ENCODE measurements at places on chromosomes 6 and 20.

DNA sequence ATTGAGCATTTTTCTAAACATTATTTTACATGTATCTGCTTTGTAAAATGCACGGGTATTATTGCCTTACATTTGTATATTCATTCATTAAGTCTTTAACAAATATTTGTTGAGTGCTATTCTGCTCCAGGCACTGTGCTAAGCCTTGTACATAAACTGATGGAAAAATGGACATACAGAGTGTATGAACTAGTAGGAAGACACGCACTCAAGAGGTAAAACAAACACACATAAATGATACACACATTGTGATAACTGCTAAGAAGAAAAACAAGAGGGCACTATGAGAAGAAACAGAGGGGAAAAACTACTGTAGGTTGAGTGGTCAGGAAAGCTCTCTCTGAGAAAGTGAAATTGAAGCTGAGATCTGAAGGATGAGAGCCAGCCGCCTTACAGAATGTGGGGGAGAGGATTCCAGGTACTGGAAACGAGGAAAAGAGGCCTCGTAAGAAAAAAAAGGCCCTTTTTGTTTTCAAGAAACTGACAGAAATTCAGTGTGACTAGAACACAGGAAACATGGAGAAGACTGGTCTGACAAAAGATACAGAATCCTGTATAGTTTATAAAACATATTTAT, 117.5 kb downstream of the EYA4 start:
- DNase-seq = peak; percentile 53

GRCh38 chr6:139249395-139249794, 42.4 kb downstream of the TXLNB start:
- no peak for DNase-seq

DNA sequence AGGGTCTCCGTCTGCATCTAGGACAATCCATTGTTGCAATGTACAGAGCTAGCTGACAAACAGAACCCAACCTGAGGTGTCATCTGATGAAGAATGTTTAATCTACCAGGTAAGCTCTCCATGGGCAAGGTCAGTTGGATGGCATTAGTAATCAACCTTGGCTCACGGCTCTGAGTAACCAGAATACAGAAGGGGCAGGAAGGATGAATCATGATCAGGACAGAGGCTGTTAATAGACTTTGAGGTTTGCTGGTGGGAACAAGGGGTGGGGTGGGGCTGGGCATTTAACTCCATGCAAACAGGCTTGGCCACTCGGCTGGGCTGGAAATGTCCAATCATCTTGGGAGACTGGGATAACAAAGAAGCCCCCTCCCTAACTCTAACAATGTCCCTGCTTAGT, 77.1 kb upstream of the MRPS10 start:
- DNase-seq = no peak

DNA sequence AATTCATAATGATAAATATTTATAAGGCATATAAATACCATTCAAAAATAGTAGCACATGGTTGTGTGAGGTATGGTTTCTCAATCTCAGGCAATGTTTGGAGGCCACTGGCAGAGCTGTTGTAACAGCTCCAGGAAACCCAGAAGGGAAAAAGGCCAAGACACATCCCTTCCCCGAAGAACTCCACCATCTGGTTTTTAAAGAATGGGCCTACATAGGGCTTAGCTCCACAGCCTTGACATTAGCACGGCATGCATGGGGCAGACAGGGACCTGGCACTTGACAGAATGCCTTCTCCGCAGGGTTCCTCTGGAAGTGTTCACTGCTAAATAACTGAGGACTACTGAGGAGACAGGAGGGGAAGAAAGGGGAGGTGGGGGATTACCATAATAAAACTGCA, 16.1 kb upstream of the FOXO3 start:
- DNase-seq = no peak

- DNase-seq = no peak
These were observed 47.2 kb downstream of the PRKN start for GRCh38 chr6:162680367-162680766.

DNA sequence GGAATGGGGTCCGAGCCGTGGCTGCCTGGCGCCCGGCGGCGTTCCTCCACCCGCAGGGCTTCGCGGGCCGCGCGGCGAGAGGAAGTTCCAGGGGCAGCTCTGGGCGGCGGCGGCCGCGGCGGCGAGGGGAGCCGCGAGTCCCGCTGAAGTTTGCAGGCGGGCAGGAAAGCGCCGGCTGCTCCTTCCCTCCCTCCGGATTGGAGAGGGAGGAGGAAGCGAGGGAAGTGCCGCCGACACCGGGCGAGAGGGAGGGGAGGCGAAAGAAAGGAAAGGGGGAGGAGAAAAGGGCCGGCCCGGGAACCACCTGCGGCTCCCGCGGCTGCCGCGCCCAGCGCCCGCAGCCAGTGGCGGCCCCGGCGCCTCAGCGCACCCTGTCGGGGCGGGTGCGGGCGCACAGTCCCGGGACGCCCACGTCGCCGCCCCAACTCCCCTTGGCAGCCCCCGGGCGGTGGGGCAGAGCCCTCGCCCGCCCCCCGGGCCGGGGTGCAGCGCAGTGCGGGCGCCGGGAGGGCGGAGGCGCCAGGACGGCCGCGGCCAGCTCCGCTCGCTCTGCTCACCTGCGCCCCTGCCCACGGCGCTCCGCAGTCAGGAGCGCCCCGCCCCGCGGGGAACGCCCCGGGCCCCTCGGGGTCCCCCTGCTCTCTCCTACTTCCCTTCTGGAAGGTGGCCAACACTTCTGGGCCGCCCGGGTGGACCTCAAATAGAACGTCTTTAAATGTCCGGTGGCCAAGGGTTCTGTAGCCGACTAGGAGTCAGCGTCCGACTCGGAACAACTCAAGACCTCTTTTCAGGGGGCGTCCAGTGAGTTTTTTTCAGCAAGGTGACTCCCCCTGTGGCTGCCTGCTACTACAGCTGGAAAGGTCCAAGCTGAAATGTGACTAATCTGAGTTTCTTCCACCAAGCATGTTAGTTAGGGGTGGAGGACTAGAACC, 80.3 kb upstream of the CCDC28A start:
- peak; percentile 79 for DNase-seq

GRCh38 chr20:10404959-10405530, 29.0 kb downstream of the MKKS start:
- DNase-seq = no peak

DNA sequence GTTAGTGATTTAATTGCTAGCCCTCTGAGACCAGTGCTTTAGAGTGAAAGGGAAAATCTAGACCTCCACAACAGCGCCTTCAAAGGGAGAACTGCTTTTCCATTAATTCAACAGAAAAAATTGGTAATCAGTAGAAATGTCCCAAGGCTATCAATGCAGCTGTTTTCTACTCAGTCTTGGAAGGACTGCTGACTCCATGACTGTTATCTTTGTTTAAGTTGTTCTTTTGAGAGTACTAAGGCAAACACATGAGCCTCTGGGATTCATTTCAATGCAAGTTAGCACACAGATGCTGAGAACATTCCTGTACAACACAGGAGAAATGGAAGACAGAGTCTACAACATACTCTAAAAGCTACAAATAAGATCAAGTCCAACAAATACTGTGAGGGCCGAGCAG, 301.7 kb upstream of the PTCHD4 start:
- DNase-seq = no peak

DNA sequence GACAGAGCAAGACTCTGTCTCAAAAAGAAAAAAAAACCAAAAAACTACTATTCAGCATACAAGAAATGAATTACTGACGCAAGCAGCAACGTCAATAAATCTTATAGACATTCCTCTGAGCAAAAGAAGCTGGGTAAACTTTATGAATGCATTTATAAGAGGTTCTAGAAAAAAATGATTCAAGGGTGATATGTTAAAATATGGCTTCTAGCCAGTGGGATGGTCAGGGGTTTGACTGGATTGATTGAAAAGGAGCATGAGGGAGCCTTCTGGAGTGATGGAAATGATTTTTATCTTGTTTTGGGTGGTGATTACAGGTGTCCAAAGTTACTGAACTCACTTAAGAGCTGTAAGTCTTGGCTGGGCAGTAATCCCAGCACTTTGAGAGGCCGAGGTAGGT, 64.9 kb upstream of the SALL4 start:
- DNase-seq = no peak

DNA sequence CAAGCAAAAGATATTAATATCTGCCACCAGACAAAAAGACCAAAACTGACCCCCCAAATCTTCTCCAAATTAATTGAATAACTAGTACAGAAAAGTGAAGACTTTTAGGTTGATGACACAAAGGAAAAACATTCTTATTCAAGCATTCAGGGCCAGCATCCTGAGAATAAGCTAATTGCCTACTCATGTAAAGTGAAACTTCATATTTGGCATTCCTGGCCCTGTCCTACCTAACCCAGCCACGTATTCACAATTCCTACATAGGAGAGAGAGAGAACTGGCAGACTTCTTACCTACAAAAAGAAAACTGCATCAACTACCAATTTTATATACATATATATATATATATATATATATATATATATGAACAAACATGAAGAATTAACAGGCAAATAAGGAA, 4.9 kb upstream of the ASCC3 start:
- DNase-seq = no peak

- no peak for DNase-seq
These were observed 125.2 kb upstream of the MAP3K7 start for GRCh38 chr6:90712114-90712513.

- DNase-seq = no peak
These were observed 299.7 kb upstream of the PRDM1 start for GRCh38 chr6:105786449-105786848.

DNA sequence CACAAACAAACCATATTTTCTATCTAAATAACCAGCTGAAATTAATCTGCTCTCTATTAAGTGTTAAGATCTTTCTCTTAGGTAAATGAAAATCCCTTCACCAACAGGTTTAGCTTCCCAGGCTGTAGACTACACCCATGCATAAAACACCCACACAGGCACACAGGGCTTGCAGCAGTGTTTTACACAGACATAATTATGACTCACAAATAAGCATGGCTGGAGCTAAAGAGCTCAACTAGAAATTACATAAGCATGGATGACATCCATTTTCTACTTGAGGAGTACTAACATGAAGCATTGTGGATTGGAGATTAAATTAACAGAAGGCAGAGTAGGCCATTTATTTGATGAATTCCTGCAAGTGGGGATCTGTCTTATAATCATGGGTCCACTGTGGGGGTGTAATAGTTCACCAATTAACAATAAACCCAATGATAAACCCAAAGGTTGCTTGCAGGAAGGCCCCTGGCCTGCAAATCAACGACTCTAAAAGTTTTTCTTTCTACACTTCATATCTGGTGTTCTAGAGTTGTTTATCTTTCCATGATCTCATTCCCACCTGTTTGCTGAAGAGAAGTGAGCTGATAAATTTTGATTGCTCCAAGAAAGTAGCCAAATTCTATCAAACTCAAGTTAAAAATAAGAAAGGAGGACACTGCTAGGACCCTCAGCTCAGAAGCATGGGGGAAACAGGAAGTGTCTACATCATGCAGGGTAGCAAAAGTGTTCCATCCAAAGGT, 33.8 kb upstream of the E2F3 start:
- DNase-seq = no peak

- no peak for DNase-seq
These were observed 124.3 kb downstream of the MYLK4 start for GRCh38 chr6:2626401-2626800.

DNA sequence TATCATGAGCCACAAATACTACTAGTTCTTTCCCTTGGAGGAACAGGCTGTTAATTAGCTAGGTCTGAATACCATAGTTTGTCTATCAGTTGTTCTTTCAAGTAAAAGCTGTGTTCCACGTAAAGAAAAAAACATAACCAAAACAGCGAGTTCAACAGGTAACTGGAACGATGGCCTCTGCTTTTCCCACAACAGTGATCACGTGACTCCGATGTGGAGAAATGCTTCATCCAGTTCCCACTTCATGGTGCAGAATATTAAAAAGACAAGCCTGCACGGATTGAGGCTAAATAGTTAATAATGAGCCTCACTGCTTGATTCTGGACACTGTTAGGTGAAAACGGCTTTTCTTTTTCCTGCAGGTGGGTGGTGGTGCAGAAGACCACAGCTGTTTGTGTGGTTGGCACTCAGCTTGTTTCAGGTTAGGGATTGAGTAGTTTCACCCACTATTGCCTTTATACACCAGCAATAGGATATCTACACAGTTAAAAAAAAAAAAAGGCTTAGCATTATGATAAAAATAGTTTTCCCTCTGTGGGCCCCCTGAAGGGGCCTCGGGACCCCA, 88.1 kb downstream of the DACT2 start:
- DNase-seq = no peak

- DNase-seq = peak; percentile 48
These were observed 259.1 kb downstream of the HDGFL1 start for GRCh38 chr6:22828179-22829062.

DNA sequence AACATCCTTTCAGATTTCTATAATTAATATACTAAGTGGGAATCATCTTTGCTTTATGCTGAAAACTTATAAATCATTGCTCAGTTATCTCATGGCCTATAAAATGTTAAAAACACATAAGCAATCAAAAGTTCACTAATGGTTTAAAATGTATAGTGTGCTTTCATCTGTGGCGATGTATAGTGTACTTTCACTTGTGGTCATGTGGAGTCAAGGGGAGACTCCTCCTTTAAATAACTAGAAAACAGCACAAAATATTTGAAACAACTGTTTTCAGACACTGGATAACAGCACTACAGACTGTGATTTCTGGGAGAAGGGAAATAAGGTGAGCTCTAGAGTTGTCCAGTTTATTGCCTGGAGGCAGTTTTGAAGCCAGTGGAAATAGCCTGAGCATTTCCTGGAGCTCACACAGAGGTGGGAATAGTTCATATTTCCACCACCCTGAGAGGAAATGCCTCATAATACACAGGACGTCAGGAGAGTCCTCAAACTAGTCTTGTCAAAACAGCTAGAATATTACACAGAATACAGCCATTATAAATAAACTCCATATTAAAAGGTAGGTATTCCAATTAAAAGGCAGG, 89.4 kb downstream of the CEP162 start:
- no peak for DNase-seq

DNA sequence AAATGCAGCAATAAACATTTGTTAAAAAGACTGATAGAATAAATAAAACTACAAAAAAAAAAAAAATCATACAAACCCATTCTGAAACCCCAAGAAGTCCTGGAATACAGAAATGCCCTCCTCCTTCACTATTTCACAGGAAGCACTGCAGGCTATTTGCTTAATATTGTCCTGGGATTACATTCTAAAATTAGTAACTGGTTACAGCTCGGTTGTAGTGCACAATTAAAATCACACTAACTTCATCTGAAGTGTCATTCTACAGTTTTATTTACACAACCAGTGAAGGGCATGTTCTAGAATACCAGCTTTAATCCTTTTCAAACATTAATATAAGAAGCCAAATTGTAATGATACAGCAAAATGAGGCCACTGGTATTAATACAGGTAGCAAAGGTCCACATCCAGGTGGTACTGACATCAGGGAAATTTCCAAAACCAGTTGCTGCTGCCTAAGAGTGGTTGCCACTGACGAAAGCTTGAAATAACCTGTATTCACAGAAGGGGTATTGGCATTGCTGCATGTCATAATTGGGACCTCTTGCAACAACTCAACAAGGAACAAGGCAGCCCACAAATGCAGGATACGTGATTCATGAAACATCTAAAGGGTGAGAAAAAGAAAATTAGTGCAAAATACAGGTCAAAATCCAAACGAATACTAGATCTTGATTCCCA, 26.9 kb downstream of the AKIRIN2 start:
- peak; percentile 65 for DNase-seq

DNA sequence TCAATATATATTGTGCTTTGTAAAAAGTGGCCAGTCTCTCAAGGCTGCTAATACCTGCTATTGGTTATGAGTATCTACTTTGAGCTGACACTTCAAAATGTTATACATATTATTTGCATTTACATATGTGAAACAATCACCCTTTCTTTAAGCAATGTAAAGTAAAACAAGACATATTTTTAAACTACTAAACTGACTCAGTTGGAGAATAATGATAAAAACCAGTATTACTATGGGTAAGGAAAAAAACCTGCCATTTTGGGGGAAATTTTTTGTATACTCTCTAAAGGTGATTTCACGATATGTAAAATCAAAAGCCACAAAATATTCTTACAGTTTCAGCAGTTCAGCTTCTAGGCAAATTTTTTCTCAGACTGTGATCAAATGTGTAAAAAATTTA, 232.3 kb downstream of the PRL start:
- no peak for DNase-seq

Data from NCI-H774 (cell line).